Smooth muscle cell of the pulmonary artery (primary cell): ENCODE measurements at places on chromosomes 16 and 17. TPM values are rescaled to one million over a fixed set of nuclear protein-coding genes. Genes with fewer than 3 reads are reported as not detected.

KRT36 gene
- not detected in 2 replicates for total RNA-seq

AANAT gene
- not detected in 2 replicates for total RNA-seq

COPZ2 gene
- total RNA-seq = 50.5 and 62.9 TPM in 2 replicates

SULT1A2 gene
- total RNA-seq = not detected in 2 replicates

TADA2A gene
- total RNA-seq = 16.8 and 17.8 TPM in 2 replicates

KRTAP17-1 gene
- not detected in 2 replicates for total RNA-seq

TSPAN10 gene
- 3.6 TPM in 2 replicates for total RNA-seq

HSD11B2 gene
- 0.20 TPM in 1 of 2 replicates, not detected in the other for total RNA-seq

TPSD1 gene
- not detected in 2 replicates for total RNA-seq

SOX15 gene
- total RNA-seq = 0.07 and 0.26 TPM in 2 replicates

PAGR1 gene
- 11.6 and 13.3 TPM in 2 replicates for total RNA-seq

TEKT1 gene
- total RNA-seq = not detected in 2 replicates

ABCA8 gene
- total RNA-seq = 60.6 and 198 TPM in 2 replicates

C16orf89 gene
- total RNA-seq = 2.9 and 3.0 TPM in 2 replicates

SYCE1L gene
- 0.40 TPM in 1 of 2 replicates, not detected in the other for total RNA-seq

CSH1 gene
- total RNA-seq = not detected in 2 replicates

OTOA gene
- under 0.01 and 0.07 TPM in 2 replicates for total RNA-seq

CDR2 gene
- 37.9 and 38.1 TPM in 2 replicates for total RNA-seq

C1QTNF1 gene
- total RNA-seq = 84.0 and 195 TPM in 2 replicates

RUSF1 gene
- 99.2 and 105 TPM in 2 replicates for total RNA-seq

AATK gene
- total RNA-seq = 1.0 and 1.5 TPM in 2 replicates

ENPP7 gene
- not detected in 2 replicates for total RNA-seq

TBC1D26 gene
- total RNA-seq = 0.30 and 0.39 TPM in 2 replicates

NPIPA8 gene
- total RNA-seq = not detected in 2 replicates

CTRB1 gene
- total RNA-seq = not detected in 2 replicates

PITPNM3 gene
- total RNA-seq = 2.4 and 3.8 TPM in 2 replicates

KCTD5 gene
- total RNA-seq = 20.3 and 25.3 TPM in 2 replicates

AIPL1 gene
- total RNA-seq = not detected in 2 replicates

KRTAP2-3 gene
- 0.56 TPM in 1 of 2 replicates, not detected in the other for total RNA-seq

P3H4 gene
- total RNA-seq = 123 and 132 TPM in 2 replicates

SLC52A1 gene
- 0.07 and 0.13 TPM in 2 replicates for total RNA-seq

KRT9 gene
- total RNA-seq = 0.07 TPM in 2 replicates

PRKCB gene
- 0.07 TPM in 1 of 2 replicates, not detected in the other for total RNA-seq

MT1M gene
- 1.5 TPM in 1 of 2 replicates, not detected in the other for total RNA-seq

SLC6A2 gene
- not detected in 2 replicates for total RNA-seq

ELMO3 gene
- 0.26 and 0.76 TPM in 2 replicates for total RNA-seq

AURKB gene
- total RNA-seq = 2.8 and 5.5 TPM in 2 replicates

SGCA gene
- 16.6 and 23.8 TPM in 2 replicates for total RNA-seq

ATP1B2 gene
- 0.07 and 0.33 TPM in 2 replicates for total RNA-seq

SALL1 gene
- total RNA-seq = 0.46 and 1.0 TPM in 2 replicates

TBC1D3B gene
- 1.5 and 4.9 TPM in 2 replicates for total RNA-seq

CORO7 gene
- total RNA-seq = 11.2 and 20.1 TPM in 2 replicates

TPPP3 gene
- total RNA-seq = 1.2 and 1.6 TPM in 2 replicates

PRDM7 gene
- total RNA-seq = not detected in 2 replicates

GLIS2 gene
- total RNA-seq = 5.9 and 7.8 TPM in 2 replicates
